SK-N-DZ (cell line): ENCODE measurements at places on chromosomes 16 and 17.

DNA sequence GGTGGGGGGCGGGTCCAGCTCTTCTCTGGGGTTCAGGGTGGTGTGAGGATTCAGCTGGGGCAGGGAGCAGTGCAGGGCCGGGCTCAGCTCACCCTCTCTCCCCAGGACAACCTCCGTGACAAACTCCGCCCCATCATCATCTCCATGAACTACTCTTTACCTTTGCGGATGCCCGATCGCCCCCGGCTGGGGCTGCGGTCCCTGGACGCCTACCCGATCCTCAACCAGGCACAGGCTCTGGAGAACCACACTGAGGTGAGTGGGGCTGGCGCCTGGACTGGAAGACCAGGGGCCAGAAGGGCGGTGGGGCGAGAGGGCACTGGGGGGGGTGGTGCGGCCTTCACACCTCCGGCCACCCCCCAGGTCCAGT, 18.9 kb upstream of the PDK2 start:
- no peak for DNase-seq

DNA sequence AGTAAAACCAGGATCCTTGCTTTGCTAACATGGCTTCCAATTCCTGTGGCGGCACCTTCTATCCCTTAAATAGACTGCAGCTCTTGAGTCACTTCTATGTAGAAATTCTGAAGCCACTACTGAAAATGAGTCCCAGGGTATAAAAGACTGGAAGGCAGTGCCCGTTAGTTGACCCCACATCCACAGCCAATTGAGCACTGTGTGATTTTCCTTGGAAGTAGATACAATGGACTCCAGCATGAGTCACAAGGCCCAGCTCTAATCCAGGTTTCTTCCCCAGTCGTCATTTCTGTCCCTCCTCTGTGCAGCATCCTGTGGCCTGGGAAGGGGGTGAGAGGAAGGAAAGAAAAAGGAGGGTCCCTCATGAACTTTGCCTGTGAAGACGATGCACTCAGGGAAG, 69.5 kb downstream of the HLF start:
- DNase-seq, result no peak

GRCh38 chr16:61149709-61150108, 886.5 kb downstream of the CDH8 start:
- no peak for DNase-seq

DNA sequence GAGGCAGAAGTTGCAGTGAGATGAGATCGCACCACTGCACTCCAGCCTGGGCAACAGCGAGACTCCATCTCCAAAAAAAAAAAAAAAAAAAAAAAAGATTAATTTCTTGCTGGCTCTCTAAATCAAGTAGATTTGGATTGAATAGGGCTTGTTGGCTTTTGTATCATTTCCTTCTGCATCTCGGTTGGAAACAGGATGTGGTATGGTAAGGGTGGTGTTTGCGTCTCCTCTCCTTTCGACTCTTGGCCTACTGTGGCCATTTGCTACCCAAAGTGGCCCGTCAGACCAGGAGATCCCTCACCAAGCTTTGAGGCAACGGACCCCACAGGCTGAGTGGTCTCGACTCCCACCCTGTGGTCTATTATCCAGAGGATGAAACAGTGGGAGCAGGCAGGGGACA, 168.0 kb upstream of the IRX3 start:
- DNase-seq, result no peak

DNA sequence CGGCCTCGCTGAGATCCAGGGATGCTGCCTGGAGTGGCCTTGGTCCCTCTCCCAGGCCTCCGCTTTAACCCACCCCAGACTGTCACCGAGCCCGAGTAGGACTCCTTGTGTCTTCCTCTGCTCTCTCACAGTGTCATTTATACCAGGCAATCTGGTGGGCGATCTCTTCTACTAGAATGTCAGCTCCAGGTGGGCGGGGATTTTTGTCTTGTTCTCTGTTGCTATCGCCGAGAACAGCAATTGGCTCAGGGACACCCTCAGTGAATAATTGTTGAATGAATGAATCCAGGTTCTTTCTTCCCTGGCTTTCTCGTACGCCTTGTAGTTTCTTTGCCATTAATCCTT, 591 bp downstream of the DHX38 start:
- no peak for DNase-seq

DNA sequence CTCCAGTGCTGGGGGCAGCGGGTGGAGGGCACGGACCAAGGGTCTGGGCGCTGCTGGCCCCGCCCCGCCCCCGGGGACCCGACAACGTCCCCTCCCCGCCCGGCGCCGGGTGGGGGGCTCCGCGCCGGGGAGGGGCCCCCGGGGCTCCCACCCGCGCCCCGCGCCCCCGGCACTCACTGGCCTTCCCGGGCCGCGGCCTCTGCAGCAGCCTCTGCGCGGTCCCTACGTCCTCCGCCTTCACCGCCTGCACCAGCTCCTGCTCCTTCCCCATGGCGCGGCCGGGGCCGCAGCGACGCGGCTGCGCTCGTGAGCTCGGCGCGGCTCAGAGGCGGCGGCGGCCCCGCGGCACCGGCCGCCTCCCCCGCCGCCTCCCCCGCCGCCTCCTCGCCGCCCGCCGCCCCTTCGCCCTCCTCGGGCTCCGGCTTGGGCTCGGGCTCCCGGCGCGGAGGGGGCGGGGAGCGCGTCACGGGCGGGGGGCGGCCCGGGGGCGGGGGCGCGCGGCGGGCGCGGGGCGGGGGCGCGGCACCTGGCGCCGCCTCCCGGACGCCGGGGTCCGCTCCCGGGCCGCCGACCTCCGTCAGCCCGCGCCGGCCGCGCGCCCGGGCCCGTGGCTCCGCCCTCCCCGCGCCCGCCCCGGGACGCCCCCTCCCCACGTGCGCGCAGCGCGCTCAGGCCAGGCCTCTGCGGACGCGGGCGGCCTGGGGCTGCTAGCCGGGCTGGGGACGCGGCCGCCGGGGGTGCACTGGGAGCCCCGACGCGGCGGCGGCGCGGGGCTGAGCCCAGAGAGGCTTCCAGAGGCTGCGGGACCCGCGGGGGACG, at the start of gene CASKIN1:
TSS of gene CASKIN1 (minus strand) at position 444 of the 819 bp plus-strand sequence. CDS start at position 271, 173 bp downstream.
- no peak for DNase-seq

GRCh38 chr16:74053312-74053711, 243.3 kb upstream of the PSMD7 start:
- no peak for DNase-seq

DNA sequence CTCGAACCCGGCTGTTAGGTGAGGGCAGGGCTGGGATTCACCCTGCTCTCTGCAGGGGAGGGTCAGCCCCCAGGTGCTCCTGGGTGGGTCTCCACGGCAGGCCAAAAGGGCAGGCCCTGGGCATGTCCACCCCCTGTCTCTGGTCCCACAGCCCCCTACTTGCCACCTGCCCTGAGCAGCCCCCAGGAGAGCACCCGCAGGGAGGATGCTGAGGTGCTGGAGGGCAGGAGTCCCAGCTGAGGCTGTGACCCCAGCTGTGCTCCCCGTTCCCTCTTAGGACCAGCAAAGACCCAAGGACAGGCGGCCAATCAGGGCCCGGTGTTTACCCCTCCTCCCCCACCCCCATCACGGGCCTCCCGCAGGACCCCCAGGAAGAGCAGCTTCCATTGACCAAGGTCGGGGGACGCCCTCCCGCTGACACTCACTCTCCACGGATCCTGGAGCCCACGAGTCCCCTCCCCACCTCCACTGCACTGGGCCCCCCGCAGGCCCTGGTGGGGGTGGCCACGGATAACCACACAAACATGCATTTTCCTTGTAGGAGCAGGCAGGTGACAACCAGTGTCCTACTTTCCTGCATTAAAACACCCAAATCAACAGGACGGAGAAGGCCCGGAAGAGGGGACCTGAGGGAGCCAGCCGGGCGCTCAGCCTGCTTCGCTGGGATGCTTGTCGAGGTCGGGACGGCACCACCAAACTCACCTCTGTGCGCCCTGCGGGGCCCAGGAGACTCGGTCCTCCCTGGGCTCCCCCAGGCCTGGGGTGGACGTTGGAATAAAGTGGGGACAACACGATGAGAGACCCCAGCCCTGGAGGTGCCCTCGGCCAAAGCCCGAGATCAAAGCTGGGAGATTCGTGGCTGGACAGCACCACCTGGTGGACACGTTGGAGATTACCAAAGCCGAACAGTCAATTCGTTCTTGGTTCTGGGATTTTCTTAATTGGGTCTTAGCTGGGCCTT, 22.5 kb upstream of the ENPP7 start:
- peak; percentile 72 for DNase-seq

- DNase-seq, result no peak
These were observed 32.8 kb downstream of the DHX38 start for GRCh38 chr16:72126429-72126765.

DNA sequence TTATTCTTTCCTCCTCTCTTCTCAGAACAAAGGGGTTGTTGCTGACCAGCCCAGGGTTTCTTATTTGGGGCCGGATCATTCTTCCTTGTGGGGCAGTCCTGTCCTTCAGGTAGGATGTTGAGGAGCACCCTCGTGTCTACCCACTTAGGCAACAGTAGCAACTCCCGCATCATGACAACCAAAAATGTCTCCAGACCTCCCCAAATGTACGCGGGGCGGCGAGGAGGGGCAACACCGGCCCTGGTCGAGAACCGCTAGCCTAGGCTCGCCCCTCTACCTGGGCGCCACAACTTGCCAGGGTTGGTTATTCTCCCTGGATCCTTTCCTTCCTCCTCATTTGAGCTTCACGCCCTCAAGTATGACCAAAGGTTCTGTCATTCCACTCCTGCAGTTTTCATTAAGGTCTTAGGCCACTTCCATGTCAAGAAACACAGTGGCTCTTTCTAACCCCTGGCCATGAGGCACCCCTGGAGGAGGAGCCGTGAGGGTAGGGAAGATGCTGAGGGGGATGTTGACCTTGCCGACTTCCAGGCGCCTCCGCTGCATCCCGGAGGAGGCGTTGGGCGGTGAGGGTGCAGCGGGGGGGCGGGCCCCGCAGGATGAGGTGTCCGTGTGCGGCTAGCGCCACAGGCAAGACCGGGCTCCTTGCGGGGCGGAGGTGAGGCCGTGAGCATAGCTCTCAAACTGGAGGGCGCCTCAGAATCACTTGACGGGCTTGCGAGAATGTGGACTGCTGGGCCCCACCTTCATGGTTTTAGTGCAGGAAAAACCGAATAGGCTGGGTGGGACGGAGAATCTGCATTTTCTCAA, 712 bp upstream of the SPECC1 start:
- DNase-seq, result peak; percentile 38

- no peak for DNase-seq
These were observed 26.0 kb upstream of the ERN1 start for GRCh38 chr17:64155751-64156544.

DNA sequence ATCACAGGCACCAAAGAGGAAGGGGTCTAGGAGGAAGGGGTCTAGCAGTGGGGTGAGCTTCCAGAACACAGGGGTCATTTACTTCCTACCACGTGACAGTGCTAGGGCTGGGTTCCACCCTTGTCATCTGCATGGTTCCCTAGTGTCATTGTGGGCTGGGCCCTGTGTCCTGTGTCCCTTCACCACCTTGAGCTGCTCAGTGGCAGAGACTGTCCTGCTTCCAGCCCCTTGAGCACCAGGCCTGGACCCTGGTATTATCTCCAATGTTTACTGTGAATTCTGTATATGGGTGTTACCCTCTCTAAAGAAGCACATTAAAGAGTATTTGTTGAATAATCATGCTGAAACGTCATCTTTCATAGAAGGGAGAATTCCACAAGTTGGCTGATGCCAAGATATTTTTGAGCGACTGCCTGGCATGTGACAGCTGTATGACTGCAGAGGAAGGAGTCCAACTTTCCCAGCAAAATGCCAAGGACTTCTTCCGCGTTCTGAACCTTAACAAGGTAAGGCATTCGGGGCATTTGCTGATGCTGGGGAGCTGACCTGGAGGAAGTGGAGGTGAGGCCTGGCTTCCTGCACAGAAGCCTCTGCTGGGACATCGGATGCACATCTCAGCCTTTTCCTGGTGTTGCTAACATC, 5.5 kb downstream of the NARF start:
- no peak for DNase-seq

DNA sequence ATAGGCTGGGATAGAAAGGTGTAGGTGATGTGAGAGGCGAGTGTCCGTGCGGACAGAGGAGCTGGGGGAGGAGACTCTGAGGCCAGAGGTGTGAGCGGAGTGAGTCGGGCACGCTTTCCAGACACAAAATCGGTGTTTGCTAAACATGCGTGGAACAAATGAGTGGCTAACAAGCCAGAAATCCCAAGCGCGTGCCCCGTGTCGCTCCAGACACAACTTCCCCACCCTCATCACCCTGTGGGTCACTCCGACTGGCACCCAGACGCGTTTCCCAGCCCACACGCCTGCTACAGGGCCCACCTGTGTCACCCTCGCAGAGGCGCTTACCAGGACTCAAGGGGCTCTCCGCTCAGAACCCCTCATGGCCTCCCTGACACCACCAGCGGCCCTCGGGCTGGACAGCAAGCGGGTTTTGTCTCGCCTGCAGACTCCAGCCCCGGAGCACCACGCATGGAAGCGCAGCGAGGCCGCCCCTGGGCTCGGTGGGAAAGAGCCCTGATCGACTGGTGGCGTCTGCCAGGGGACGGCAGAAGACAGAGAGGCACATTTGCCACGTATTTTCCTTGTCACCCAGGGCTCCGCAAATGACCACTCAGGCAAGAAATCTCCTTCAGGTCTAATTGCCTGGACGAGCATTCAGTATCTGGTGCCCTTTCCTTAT, 6.0 kb upstream of the RPH3AL start:
- no peak for DNase-seq

DNA sequence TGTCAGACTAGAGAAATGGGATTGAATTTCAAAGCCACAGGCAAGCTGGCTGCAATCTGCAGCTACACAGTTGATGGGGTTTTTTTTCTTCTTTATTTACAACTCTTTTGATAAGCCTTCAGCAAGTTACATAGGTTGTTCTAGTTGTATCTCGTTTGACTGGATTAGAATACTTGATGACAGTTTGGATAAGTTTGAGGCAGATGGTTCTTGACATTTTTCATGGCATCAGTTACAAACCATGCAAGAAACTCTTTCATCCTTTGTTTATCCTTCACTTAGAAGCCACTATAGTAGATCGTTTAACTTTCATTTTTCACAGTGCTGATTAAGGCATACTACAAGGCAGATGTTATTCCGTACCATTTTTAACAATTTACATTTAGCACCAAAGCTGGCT, 238.9 kb downstream of the TOX3 start:
- peak; percentile 24 for DNase-seq

DNA sequence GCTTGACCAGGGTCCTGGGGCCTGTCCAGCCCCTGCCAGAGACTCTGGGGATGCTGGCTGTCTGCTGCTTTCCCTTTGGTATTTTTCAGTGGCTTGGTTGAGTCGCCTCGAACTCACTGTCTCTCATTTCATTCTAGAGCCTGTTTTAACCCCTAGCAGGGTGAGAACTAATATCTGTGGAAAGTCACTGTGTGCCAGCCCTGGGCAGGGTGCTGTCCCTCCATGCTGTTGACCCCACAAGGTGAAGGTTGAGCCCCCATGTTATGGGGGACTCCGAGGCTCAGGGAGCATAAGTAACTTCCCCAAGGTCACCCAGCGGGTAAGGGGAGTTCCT, 33.0 kb downstream of the DCAKD start:
- DNase-seq, result no peak

- no peak for DNase-seq
These were observed 62.8 kb upstream of the B4GALNT2 start for GRCh38 chr17:49069585-49070273.

DNA sequence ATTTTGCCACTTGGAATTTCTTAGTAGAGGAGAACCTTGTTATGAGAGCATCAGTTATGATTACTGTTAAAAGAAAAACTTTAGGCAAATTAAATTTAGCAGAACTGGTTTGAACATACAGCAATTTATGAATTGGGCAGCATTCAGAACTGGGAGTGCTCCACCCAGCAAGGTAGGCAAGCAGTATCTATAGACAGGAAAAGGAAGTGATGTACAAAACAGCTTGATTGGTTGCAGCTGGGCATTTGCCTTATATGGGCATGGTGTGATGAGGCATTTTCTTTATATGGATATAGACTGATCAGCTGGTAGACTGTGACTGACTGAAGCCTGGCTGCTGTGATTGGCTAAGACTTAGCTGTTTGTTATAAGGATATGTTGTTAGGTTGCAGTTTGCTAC, 17.6 kb upstream of the CYLD start:
- DNase-seq, result no peak

GRCh38 chr17:44359006-44359405, 4.6 kb downstream of the FAM171A2 start:
- DNase-seq, result no peak
